Activated CD4-positive, alpha-beta T cell treated with anti-CD3 and anti-CD28 coated beads, Interleukin-2, amount 50 U/mL, for 48 hours (primary cell): ENCODE measurements at places on chromosomes 12 and 14.

DNA sequence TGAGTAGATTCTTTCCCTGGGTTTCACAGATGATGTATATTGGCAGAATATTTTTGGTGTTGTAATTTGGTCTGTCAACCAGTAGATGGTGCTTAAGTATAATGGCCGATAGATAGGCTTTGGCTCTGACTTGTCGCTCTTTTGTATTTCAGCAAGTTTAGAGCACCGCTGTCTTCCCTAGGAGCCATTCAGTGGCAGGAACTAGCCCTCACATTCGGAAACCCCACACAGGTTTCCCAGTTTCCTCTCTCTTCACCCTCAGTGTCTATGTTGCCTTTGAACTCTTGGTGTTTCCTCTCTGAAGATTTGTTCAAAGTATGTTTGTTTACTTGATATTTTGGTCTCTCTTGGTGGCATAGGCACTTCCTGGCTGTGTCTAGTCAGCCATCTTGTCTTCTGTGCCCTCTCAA, 102.2 kb downstream of the GPHN start:
- no peak for DNase-seq

- DNase-seq, result no peak
These were observed 68.1 kb downstream of the LRRK2 start for GRCh38 chr12:40292788-40293429.

DNA sequence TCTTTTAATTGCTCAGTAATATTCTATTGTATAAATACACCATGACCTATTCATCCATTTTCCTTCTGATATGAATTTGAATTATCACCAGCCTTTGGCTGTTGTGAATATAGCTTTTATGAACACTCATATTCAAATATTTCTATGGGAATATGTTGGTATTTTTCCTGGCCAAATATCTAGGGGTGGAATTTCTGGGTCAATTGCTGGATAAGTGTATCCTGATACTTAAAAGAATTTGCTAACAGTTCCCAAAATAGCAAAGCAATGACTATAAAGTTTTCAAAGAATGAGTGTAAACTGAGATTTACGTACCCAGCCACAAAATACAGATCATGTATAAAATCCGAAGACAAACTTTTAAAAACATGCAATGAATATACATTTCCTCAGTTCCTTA, 148.7 kb upstream of the CLEC14A start:
- no peak for DNase-seq

- DNase-seq, result no peak
These were observed 203.6 kb upstream of the SOX5 start for GRCh38 chr12:24153079-24153478.

DNA sequence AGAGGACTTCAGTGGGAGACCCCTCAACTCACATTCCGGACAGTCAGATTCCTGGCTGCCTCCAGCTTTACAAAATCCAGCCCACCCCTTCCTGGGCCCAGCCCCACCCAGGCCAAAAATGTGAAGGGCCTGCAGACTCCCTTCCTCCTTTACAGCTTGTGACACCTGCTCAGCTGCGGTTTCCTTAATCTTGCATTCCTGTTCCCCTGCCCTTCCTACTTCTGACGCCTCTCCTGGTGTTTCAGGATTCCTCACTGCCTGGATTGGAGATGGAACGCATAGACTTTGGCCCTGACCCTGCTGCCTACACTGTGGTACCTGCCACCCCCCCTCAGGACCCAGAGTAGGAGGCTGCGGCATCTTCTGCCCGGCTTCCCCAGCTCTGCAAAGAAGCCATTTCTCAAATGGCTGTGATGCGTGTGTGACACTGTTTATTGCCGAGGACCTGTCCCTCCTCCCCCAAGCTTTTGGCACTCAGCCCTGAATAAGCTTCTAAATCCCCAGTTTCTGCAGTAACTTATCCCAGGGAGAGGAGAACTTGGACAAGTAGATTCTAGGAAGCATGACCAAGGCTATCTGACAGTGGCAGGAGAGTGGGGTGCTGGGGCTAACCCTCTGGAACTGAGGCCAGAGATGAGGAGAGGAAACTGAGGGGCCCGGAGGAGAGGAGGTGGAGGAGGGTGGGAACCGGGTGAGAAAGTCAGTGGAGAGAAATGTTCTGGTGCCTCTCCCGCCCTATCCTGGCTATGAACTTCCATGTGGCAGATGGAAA, 24.9 kb upstream of the BCDIN3D start:
- DNase-seq, result no peak

DNA sequence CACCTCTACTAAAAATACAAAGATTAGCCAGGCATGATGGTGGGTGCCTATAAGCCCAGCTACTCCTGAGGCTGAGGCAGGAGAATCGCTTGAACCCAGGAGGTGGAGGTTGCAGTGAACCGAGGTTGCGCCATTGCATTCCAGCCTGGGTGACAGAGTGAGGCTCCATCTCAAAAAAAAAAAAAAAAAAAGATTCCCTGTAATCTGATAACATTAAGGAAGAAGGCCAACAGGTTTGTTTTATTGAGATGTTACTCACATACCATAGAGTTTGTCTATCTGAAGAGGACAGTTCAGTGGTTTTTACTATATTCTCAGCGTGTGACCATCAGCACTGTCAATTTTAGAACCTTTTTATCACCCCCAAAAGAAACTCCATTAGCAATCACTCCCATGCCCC, 37.5 kb downstream of the TSPAN9 start:
- no peak for DNase-seq

DNA sequence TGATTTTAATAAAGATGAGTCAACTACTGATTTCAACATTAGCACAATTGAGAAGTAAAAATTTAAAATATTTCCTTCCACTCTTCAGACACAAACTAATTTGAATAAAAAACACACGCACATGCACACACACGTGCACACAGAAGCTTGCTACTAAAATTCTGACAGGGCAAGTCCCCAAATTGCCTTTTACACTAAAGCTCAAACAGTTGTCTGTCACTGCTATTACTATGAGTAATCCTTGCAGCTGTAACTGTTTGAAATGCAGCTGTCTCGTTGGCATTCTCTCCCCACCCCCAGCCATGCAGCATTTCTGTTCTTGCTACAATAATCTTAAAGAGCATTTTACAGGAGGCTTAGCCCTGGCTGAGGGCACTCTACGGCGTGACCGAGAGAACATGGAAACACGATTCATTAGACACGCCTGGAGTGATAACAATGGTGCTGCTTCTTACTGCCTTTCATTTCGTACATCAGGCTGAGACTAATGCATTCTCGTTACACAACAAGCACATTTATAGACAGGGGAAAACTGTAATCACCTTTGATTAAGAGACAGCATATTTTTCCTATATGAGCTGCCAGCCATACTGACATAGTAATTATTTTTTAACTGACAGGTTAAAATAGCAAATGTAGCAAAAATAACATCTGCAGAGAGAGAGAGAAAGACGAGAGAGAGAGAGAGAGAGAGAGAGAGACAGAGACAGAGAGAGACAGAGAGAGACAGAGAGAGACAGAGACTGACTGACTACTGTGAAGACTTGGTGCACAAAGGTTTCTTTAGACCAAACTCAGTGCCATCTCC, 153.8 kb downstream of the MED13L start:
- peak; percentile 49 for DNase-seq

- DNase-seq, result no peak
These were observed 19.5 kb upstream of the PEX5 start for GRCh38 chr12:7169951-7170350.

GRCh38 chr12:112756918-112757317, 34.6 kb upstream of the RPH3A start:
- DNase-seq, result no peak

DNA sequence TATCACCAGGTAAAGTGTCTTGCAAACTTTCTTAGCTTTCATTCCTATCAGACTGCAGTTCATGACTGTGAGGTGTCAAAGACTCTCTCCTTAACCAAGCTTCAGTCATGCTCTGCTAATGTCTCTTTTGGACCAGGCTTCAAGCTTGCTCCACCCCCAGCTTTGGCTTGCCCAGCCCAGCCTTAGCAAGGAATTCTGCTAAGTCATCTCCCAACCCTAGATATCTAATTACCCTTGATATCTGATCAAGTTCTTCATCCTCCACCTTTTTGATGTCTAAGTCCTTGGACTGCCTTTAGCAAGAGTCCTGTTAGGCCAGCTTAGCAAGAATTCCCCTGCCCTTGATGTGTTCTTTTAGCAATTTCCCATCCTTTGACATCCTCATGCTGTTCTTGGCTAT, 108.9 kb upstream of the FGD4 start:
- no peak for DNase-seq

DNA sequence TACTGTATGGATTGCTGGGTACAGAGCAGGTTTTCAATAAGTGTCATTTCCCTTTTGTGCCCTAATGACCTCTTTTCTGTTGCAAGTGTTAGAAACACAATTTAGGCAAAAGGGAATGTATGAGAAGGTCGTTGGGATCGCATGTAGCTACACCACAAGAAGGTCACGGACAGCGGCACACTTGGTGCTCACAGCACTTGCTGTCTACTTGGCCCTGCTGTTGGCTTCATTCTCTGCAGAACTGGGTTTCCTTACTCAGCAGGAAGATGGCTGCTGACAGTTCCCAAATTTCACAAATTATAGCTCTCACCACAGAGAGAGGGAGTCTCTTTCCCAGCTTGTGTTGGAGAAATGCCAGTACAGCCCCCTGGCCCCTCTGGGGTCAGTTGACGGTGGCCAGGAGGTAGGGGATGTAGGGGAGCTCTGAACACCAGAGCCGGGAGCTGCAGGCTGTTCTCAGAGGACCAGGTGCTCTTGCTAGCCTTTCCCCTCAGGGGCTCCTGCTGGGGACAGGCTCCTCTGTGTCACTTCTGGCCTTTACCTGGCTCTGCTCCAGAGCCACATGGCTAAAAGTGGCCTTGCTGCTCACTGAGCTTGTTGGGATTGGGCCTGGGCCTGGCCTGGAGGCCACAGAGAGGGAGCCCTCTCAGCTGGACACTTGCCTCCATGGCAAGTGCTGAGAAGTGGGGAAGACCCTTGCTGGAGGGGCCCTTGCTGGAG, 50.9 kb upstream of the BCL7A start:
- DNase-seq, result no peak

DNA sequence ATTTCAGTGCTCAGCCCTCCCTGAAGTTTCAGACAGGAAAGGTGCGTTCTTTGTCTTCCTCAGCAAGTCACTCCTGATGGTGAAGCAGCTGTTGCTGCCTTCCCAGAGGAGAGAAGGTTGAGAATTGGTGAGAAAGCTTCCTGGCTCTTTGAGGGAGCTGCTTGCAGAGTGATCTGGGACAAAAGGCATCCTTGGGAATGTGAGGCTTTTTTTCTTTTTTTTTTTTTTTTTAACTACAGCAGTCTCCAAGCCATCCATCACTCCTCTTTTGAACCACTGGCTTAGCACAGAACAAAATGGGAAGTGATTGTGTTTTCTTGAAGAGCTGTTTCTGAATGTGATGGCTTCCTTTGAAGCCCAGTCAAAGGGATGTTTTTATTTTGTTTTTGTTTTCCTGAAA, 120.4 kb upstream of the LRIG3 start:
- no peak for DNase-seq

GRCh38 chr12:110972866-110973265, 52.5 kb upstream of the MYL2 start:
- DNase-seq, result peak; percentile 6

- DNase-seq, result no peak
These were observed 152.9 kb downstream of the EPS8 start for GRCh38 chr12:15636060-15636890.

DNA sequence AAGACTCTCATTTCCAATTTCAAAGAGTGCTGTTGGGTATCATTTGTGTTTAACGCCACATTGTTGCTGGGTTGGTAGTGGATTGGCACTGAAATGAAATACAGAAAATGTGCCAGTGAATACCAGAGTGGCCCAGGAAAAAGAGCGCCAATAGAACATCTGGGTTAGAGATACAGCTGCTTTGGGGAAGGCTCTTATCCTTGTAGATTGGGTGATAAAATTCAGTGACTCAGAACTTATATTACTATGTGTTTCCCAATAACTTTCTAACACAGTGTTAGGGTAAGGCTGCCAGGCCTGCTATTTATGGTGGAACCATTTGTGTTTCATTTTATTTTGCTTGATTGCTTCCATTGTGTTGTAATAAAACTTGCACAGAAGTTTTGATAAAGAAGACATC, 168.2 kb upstream of the SSTR1 start:
- DNase-seq, result no peak

- peak; percentile 9 for DNase-seq
These were observed 1.7 kb downstream of the ANGEL1 start for GRCh38 chr14:76810953-76811400.

DNA sequence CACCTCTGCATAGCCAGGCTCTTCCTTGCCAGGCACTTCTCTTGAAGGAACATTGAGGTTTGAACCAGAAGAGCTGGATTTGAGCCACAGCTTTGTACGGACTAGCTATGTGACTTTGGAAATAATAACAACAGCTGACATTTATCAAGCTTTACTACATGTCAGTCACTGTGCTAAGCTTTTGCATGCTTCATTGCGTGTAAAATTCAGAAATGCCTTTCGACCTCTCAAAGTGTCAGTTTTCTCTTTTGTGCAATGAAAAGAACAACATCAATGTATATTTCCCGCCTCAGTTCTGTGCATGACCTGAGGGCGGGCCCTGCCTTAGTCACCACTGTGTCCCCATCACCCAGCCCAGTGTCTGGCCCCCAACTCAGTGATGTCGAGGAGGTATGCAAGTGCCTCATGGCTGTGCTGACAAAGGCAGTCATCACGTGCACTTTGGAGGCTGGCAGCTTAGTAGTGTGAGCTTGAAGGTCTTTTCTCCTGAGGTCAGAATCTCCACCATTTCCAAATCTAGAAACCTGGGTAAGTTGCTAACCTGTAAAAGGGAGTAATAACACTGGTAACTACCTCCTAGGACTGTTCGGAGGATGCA, 17.9 kb upstream of the AQP2 start:
- DNase-seq, result no peak

GRCh38 chr12:7758766-7759140, 6.3 kb upstream of the NANOGNB start:
- DNase-seq, result no peak

GRCh38 chr12:10307630-10308029, at the start of gene KLRD1:
Gene KLRD1 (plus strand): TSS chr12:10307870. CDS start chr12:10308078, 208 bp downstream.
- DNase-seq, result no peak

- DNase-seq, result no peak
These were observed 20.7 kb upstream of the NEK9 start for GRCh38 chr14:75147423-75148071.

GRCh38 chr12:40911676-40912075, 219.4 kb downstream of the CNTN1 start:
- DNase-seq, result no peak

- no peak for DNase-seq
These were observed 5.4 kb upstream of the LPAR5 start for GRCh38 chr12:6641131-6641530.

GRCh38 chr12:122757568-122757967, 4.9 kb downstream of the DENR start:
- no peak for DNase-seq

DNA sequence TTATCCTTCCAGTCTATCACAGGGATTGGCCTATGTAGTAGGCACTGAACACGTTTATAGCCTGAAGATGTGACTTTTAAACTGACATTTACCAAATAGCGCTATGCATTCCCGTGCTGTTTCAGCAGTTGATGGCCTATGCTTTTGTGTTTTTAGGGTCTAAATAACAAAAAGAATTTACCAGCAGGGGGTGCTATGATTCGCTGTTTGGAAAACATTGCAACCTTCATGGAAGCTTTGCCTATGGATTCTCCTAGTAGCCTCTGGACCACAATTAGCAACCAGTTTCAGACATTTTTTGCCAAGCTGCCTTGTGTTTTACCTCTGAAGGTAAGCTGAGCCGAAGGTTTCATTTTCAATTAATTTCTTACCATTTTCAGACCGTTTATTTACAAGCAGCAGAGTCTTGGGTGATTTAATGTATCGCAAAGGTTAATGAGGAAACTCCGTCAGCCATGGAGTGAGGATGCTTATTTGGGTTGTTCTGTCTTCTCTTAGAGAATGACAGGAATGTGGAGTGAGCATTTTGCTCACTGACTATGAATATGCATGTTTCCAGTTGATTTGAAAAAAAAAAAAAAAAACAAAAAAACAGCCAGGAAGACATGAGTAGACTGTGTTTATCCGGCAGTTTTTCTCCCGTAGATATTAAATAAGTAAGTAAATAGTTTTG, 133.1 kb downstream of the PRIMA1 start:
- no peak for DNase-seq
